ENCODE measurements at places on chromosomes 11 and 22.

DNA sequence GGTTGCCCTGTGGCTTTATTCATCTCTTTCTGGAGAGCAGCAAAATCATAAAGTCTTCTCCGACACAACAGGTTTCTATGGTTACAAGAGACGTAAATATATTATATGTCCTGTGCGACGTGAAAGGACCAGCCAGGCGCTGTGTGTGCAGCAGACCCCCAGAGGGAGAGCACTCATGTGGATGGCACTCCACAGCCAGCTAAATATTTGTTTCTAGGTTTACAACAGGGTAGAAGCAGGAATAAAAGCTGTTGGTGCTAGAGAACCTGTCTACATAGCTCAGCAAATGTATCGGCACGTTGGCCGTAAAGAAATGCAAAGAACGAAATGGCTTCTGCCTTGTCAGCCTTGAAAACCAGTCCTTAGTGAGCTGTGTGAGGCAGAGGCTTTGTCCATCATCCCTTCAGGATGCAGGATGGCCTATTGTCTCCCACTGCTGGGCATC, 133.8 kb upstream of the PITPNB start:
- no peak for DNase-seq

DNA sequence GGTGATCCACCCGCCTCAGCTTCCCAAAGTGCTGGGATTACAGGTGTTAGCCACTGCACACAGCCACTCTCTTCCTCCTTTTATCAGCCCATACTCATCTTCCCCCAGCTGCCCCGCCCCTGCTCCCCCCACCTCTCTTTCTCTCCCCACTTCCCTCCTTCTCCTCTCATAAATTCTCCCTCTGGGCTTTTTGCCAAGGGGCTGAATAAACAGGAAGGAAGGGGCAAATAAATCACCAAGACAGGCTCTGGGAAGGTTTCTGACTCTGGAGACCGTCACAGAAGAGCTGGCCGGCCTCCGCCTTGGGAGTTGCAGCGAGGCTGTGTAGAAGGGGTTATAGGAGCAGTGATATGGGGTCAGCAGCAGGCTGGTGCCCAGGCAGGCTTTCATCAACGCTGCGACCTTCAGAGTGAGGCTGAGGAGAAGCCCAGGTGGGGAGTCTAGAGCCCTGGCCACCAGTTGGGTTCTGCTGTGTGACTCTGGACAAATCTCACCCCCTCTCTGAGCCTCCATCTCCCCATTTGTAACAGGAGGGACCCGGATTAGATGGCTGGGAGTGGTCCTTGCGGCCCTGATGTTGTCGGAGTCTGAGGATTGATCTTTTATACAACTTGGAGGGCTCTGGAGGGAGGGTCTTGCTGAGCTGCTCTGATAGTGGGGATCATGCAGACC, 62.6 kb upstream of the RASD2 start:
- peak; percentile 75 for DNase-seq

DNA sequence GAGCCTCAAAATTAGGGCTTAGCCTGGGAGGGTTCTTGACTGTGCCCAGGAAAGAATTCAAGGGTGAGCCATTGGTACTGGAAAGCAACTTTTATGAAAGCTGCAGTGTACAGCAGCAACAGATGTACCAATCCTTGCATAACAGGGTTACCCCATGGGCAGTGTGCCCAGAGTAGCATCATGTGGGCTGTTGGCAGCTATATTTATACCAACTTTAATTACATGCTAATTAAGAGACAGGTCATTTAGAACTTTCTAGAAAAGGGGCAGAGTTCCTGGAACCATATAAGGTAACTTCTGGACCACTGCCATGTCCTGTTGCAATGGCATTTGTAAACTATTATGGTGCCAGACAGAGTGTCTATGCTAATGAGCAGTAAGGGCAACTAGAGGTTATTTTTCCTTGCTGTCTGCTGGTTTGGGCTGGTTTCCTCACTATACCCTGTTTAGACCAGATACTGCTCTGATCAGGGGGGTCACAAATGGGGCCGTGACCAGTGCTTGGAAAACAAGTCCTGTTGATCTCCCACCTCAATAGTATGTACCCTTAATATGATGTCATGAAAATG, 1120.5 kb upstream of the RAG2 start:
- DNase-seq = no peak

GRCh38 chr11:26247340-26247739, 84.6 kb upstream of the ANO3 start:
- DNase-seq = no peak

DNA sequence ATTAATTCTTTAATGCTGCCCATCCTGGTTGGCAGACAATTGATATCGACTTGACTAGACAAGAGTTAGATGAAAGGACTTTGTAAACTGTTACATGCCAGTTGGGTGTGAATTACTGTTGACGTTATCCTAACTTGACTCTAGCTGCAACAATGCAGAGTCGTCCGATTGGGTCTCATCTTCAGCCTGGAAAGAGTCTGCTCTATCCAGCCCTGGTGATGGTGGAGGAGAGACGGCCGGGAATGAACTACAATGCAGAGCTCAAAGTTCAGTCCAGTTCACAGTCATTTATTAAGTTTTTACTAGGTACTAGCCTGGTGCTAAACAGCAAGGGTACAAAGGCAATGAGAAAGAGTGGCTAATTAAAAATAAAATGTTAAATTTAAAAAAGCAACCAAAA, 4.9 kb upstream of the SMIM35 start:
- DNase-seq = no peak

DNA sequence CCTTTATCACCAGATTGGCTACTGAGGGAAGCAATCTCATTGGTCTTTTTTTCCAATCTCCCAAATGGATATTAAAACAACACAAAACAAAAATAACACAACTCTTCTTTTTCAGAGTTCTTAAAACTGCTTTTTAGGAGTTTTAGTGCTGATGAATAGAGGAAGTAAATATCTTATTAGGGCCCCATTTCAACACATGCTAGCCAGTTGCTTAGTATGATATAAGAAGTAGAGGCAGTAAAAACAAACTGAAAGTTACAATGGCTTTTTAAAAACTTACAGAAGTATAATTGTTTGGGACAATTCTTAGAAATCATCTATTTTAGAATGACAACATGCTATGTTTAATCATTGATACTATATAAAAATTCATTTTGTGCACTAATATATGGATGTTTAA, 3.4 kb downstream of the C11orf71 start:
- no peak for DNase-seq

DNA sequence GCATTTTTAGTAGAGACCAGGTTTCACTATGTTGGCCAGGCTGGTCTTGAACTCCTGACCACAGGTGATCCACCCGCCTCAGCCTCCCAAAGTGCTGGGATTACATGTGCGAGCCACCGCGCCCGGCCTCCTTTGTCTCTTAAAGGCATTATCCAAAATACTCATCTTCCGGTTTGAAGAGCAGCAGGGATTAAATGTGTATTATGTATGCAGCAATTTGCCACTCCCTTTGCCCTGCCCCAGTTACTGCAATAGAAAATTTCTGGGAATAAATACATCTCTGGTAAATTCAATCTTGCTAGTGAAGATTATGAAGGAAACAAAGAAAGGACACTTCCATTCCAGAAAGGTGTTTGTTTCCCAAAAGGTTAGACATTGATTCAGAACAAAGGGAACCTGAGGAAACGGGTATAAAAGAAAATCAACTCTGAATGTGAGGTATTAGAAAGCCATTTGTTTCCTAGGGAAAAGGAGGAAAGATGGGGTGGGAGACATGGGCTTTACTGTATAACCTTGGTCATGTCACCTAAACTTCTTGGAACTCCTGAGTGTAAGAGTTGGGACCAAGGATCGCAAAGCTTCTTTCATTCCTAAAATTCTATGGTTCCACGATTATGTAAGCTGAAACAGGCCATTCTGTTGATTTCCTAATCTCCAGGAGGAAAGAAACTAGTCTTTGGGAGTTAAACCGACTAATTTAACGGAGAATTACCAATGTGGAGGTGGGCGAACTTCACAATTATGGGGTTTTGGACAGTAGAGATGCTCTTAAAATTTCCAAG, 959 bp upstream of the HIPK3 start:
- DNase-seq = no peak

DNA sequence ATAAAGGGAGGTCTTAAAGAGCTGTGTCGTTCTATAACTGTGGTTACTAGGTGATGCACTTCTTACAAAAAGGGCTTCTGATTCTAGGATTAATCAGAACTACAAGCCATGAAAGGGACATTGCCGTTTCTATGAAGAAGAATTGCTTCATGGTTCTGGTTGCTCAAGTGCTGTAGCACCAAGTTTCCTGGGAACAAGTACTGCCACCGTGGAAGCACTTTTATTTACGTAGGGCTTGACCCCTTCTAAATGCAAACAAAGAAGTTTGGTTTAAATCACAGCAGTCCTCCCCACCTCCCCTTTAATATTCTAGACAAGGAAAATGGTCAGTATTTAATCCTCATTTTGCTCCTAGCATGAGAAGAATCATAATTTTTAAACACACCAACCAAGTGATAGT, 9.8 kb downstream of the YAP1 start:
- DNase-seq = no peak

DNA sequence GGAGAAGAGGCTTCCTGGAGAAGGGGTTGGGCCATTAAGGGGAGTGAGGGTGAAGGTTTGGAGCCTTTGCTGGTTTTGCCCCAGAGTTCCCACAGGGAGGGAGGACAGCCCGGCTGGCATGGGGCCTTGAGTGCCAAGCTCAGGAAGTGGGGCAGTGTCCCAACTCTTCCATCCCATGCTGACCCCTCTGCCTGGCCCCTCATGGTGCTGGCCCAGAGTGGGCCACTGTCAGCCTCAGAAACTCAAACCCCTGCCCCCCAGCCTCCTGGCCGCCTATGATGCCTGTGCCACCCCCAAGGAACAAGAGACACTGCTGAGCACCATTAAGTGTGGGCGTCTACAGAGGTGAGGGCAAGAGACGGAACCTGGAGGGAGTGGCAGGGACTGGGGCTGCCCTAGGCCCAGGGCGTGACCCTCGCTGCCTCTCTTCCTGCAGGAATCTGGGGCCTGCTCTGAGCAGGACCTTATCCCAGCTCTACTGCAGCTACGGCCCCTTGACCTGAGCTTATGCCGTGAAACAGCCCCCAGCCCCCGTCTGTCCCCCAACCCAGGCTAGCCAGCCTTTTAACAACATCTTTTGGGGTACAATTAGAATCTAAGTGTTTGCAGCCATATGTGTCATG, 5.4 kb downstream of the MUS81 start:
- DNase-seq = no peak

DNA sequence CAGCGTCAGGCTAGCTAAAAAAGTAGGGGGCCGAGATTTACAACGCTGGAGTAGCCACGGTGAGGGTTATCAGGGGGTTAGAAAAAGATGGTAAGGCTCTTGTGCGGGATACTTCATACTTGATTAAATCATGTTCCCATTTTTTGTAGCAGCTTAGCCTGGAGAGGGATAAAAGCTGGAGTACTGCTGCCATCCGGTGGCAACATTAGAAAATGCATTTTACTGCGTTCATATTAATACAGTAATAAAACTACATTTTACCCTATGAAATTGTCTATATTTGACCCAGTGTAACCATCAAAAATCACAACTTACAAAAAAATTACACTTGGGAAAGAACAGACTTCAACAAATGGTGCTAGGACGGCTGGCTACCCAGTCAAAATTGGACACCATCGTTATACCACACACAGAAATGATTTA, 17.3 kb downstream of the RPUSD4 start:
- peak; percentile 61 for DNase-seq

DNA sequence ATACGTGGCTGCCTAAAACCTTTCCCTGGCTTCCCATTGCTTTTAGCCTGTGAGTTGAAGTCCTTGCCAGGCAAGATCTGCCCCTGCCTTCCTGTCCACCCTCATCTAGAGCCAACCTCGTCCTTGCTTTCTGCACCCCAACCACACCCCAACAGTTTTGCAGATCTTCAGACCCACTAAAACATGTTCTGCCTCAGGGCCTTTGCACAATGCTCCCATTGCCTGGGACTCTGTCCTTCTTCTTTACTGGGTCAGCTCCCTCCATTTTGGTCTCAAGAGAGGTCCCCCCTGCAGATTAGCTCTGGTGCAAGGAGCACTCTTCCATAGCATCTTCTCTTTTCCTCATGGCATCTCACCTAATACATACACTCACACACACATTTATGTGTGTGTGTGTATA, 8.4 kb upstream of the ANAPC15 start:
- no peak for DNase-seq

DNA sequence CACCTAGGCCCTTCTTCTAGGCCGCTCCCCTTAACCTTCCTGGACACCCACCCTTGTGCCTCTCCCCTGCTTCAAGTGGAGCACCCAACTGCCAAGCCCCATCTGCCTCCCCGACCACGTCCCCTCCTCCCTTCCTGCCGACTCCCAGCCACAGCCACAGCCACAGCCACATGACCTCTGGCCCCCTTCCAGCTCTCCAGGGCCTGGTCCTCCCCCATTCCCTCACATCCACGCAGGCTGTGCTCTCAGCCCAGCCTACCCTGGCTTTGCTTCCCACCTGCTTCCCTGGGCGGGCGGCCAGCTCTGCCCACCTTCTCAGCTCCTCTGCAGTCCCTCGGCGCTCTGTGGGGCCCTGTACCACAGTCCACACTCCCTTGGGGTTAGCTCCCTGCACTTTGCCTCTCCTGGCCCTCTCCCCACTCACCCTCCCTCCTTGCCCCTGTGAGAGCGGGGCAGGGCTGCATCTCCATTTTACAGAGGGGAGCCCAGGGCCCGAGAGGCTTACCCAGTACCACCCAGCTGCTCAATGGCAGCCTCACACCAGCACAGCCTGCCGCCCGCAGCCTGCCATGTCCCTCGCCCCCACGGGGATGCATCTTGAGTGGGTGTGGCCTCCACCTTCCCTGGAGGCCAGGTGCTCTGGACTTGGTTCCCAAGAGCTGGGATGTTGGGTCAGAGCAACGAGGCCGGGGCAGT, 20.3 kb downstream of the PARVG start:
- DNase-seq = no peak

DNA sequence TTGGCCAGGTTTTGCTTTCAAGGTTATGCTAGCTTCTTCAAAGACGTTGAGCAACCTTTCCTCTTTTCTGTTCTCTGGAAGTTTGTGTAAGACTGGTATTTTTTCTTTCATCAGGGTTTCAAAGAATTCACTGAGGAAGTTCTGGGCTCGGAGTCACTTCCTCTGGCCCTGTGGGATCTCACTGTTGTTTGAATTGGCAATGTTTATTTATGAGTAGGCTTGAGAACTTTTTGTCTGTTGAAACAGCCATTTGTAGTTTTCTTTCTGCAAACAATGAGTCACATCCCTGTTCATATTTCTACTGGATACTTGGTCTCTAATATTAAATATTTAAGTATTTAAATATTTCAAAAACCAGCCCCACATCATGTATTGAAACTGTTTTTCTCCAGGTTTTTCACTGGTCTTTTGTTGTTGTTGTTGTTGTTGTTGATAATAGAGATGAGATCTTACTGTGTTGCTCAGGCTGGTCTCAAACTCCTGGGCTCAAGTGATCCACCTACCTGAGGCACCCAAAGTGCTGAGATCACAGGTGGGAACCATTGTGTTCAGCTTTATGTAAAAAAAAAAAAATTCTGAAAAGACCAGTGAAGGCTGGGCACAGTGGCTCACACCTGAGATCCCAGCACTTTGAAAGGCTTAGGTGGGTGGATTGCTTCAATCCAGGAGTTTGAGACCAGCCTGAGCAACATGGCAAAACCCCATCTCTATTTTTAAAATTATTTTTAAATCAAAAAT, 26.9 kb downstream of the SUSD2 start:
- no peak for DNase-seq

GRCh38 chr11:85988780-85989179, 80.1 kb downstream of the PICALM start:
- DNase-seq = no peak

- peak; percentile 14 for DNase-seq
Observed at GRCh38 chr11:64644647-64645275, 53.7 kb downstream of the SLC22A12 start.

- DNase-seq = no peak
Observed at GRCh38 chr11:6608011-6608410, 4.0 kb downstream of the TAF10 start.

- no peak for DNase-seq
Observed at GRCh38 chr11:61335355-61335710, 2.3 kb downstream of the TKFC start.

- no peak for DNase-seq
Observed at GRCh38 chr22:47200273-47201051, 438.0 kb downstream of the TBC1D22A start.
